ENCODE measurements at places on chromosomes 4 and X. TPM values are rescaled to one million over a fixed set of nuclear protein-coding genes. Genes with fewer than 3 reads are reported as not detected.

- no peak for DNase-seq
- no peak overlapping the region for H3K4me3 ChIP-seq
- H3K36me3 ChIP-seq = no peaks in the 10 kb centered on the region
- H3K27ac ChIP-seq = no peak overlapping the region
- peaks cover 3% of the 10 kb centered on the region for H3K4me1 ChIP-seq
Measured at GRCh38 chrX:17527135-17527701, 152.2 kb downstream of the NHS start.

GRCh38 chr4:88158489-88159228, at the start of gene ABCG2:
TSS of gene ABCG2 (minus strand) at chr4:88158639. CDS start at chr4:88139995, 18,644 bp downstream.
- peak; percentile 63 for DNase-seq
- H3K27me3 ChIP-seq = peaks cover 26% of the 10 kb centered on the region
- no peaks in the 10 kb centered on the region for H3K36me3 ChIP-seq
- peak within 1 kb of the TSS; percentile 63 for H3K27ac ChIP-seq
- H3K4me1 ChIP-seq = peaks cover 15% of the 10 kb centered on the region

The TMSB15C gene
- 4.6 TPM for total RNA-seq

The ANKRD50 gene
- total RNA-seq = 0.15 TPM

The AWAT1 gene
- not detected for total RNA-seq

- peaks cover 45% of the 10 kb centered on the region for H3K27me3 ChIP-seq
- H3K4me1 ChIP-seq = peaks cover 6% of the 10 kb centered on the region
- H3K36me3 ChIP-seq = no peaks in the 10 kb centered on the region
- no peak overlapping the region for H3K27ac ChIP-seq
- H3K4me3 ChIP-seq = no peak overlapping the region
Measured at GRCh38 chr4:17517664-17518063, 2.7 kb downstream of the CLRN2 start.

The RASSF6 gene
- total RNA-seq = not detected

The MAGEE2 gene
- not detected for total RNA-seq

DNA sequence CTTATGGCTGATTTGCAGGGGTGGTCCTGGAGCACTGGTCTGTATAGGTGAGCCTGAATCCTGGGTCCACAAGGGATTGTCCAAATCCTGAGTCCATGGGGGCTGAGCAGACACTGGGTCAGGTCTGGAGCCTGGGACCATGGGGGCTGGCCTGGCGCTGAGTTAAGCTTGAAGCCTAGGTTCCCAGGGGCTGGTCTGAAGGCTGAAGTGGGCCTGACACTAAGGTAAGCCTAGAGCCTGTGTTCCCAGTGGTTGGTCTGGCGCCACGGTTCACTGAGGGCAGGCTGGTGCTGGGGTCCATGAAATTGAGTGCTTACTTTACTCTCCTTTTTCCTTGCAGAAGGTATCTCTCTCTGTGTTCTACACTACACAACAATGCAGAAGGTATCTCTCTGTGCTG, 155.8 kb downstream of the RBM46 start:
- no peaks in the 10 kb centered on the region for H3K4me1 ChIP-seq
- no peak overlapping the region for H3K27ac ChIP-seq
- H3K4me3 ChIP-seq = no peak overlapping the region
- DNase-seq = no peak

GRCh38 chr4:40874901-40875300, 125.1 kb downstream of the NSUN7 start:
- no peaks in the 10 kb centered on the region for H3K36me3 ChIP-seq
- no peak overlapping the region for H3K4me3 ChIP-seq
- H3K4me1 ChIP-seq = no peaks in the 10 kb centered on the region
- DNase-seq = no peak

- H3K27me3 ChIP-seq = no peaks in the 10 kb centered on the region
- no peaks in the 10 kb centered on the region for H3K36me3 ChIP-seq
- no peak overlapping the region for H3K4me3 ChIP-seq
Measured at GRCh38 chr4:106707776-106708463, 328.2 kb downstream of the DKK2 start.

DNA sequence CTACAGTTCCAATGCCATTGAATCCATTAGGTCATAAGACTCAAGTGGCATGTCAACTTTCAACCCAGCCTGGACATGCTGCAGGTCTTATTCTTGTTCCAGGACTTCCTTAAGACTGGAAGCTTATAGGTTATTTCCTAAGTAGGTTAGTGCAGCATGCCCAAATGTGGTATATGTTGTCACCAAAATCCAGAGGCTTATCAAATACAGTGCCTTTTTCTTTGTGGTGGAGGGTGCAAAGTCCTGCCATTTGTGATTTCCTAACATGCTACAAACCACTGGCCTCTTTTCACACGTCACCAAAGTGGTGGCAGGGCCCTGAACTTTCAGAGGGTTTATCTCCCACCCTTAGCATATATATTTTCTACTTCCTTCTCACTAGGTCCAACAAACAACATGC, 9.7 kb upstream of the TMEM184C start:
- no peak overlapping the region for H3K4me3 ChIP-seq
- DNase-seq = no peak
- H3K36me3 ChIP-seq = no peaks in the 10 kb centered on the region

The GPRASP2 gene
- total RNA-seq = 0.15 TPM

DNA sequence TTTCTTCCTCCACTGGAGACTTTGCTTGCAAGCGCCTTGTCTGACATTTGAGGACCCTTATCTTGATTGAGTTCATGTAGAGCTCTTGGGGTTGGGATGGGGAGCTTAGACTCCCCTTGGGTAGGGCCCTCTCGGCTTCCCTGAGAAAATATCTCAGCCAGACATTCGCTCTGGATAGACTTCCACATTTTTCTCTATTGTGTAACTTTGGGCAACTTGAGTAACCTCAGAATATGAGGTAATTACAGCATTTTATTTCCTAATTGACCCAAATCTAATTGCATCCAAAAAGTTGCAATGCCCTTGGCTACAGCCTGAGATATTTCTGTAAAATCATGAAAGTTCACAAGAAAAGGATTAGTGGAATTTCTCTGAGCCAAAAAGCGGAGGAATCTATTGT, 102.8 kb upstream of the MXRA5 start:
- H3K4me1 ChIP-seq = no peaks in the 10 kb centered on the region
- no peak overlapping the region for H3K27ac ChIP-seq
- H3K36me3 ChIP-seq = no peaks in the 10 kb centered on the region
- no peak for DNase-seq

GRCh38 chrX:73126240-73126639, 46.9 kb upstream of the PABPC1L2A start:
- H3K4me1 ChIP-seq = no peaks in the 10 kb centered on the region
- H3K27ac ChIP-seq = no peak overlapping the region
- H3K27me3 ChIP-seq = peaks cover 2% of the 10 kb centered on the region
- no peak for DNase-seq
- H3K4me3 ChIP-seq = no peak overlapping the region

GRCh38 chrX:19718642-19719041, 168.8 kb downstream of the SH3KBP1 start:
- H3K27ac ChIP-seq = no peak overlapping the region
- DNase-seq = no peak
- peaks cover 7% of the 10 kb centered on the region for H3K36me3 ChIP-seq
- no peak overlapping the region for H3K4me3 ChIP-seq
- peaks cover 23% of the 10 kb centered on the region for H3K4me1 ChIP-seq

GRCh38 chrX:100356351-100356896, 53.6 kb downstream of the PCDH19 start:
- DNase-seq = no peak
- no peaks in the 10 kb centered on the region for H3K27me3 ChIP-seq
- H3K36me3 ChIP-seq = no peaks in the 10 kb centered on the region

- H3K36me3 ChIP-seq = peaks cover 71% of the 10 kb centered on the region
- H3K4me3 ChIP-seq = peak overlapping the region; percentile 32
- no peaks in the 10 kb centered on the region for H3K27me3 ChIP-seq
- H3K4me1 ChIP-seq = peaks cover 77% of the 10 kb centered on the region
Measured at GRCh38 chr4:82367438-82368097, 6.2 kb downstream of the HNRNPD start.

- H3K4me3 ChIP-seq = no peak overlapping the region
- H3K4me1 ChIP-seq = no peaks in the 10 kb centered on the region
- H3K27ac ChIP-seq = no peak overlapping the region
Measured at GRCh38 chr4:128357286-128357685, 69.7 kb upstream of the PGRMC2 start.

- H3K27ac ChIP-seq = no peak overlapping the region
- H3K36me3 ChIP-seq = no peaks in the 10 kb centered on the region
- no peaks in the 10 kb centered on the region for H3K4me1 ChIP-seq
- H3K27me3 ChIP-seq = no peaks in the 10 kb centered on the region
Measured at GRCh38 chr4:8128100-8128856, 30.3 kb downstream of the ABLIM2 start.

The USP38 gene
- 30.9 TPM for total RNA-seq

- H3K27me3 ChIP-seq = no peaks in the 10 kb centered on the region
- H3K4me1 ChIP-seq = peaks cover 4% of the 10 kb centered on the region
- DNase-seq = no peak
- no peak overlapping the region for H3K27ac ChIP-seq
- H3K4me3 ChIP-seq = no peak overlapping the region
Measured at GRCh38 chrX:41301438-41301824, 32.5 kb upstream of the DDX3X start.

The TRPC3 gene
- total RNA-seq = 0.84 TPM

The AIMP1 gene
- total RNA-seq = 53.9 TPM

The KLHL4 gene
- total RNA-seq = 0.23 TPM

The RIBC1 gene
- 1.1 TPM for total RNA-seq

GRCh38 chr4:139655116-139655515, 10.5 kb upstream of the MGST2 start:
- peaks cover 2% of the 10 kb centered on the region for H3K27me3 ChIP-seq
- H3K27ac ChIP-seq = no peak overlapping the region
- no peak overlapping the region for H3K4me3 ChIP-seq

The DUSP21 gene
- total RNA-seq = not detected

DNA sequence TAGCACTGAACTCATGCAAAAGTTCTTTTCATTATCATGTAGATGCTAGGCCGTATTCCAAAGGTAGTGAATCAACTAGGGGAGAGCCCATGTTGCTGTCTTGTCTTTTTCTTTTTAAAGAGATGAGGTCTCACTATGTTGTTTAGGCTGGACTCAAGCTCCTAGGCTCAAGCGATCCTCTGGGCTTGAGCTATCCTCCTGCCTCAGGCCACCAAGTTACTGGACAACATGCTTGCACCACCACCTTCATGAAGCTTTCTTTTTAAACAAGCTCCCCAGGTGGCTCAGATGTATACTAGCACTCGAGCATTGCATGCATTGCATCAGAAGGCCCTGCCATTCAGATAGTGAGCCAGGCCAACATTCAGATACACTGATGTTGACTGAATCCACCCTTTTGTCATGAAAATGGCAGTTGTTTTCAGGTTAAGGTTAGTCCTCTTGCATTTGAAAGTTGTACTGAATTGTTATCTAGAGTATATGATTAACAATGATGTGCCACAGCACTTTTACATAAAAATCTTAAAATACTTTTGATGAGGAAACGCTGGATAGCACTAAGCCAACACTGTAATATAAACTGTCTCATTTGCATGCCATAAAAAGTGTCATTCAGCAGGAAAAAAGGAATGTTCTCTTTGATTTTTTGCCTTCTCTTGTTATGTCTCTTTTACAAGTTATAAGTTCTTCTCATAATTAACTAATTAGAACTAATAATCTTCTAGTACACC, 76.7 kb downstream of the FNIP2 start:
- peaks cover 12% of the 10 kb centered on the region for H3K36me3 ChIP-seq
- no peaks in the 10 kb centered on the region for H3K27me3 ChIP-seq
- DNase-seq = no peak

DNA sequence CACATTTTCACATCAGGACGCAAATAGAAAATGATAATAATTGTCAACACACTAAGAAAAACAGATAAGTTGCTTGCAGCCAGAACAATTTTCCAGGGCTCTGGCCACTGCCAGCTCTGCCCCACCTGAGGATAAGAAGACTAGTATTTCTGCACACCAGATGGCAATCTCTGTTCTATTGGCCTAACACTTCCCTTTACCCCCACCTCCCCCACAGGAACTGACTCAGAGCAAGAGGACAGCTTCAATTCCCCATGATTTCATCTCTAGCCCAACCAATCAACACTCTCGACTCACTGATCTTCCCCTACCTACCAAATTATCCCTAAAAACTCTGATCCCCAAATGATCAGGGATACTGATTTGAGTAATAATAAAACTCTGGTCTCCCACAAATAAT, 164.0 kb downstream of the SMARCA1 start:
- H3K4me3 ChIP-seq = no peak overlapping the region
- H3K27me3 ChIP-seq = no peaks in the 10 kb centered on the region
- no peak for DNase-seq
- H3K36me3 ChIP-seq = no peaks in the 10 kb centered on the region
- H3K4me1 ChIP-seq = no peaks in the 10 kb centered on the region
- H3K27ac ChIP-seq = no peak overlapping the region

DNA sequence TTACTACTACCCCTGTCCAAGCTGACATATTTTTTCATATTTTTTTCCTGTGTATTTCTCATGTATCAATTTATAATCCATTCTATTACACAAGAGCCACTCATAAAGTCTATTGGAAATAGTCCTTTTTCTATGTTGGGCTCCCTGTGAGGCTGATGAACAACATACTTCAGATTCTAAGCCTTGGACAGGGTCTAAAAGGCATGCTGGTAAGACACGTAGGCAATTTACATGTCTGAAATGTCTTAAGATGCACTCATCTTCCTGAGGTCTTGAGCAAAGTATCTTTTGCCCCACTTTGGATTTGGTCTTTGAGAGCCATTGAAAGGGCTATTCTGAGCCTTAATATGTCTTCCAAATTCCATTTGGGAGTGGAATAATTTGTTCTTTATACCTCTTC, 31.8 kb downstream of the OCIAD1 start:
- peaks cover 21% of the 10 kb centered on the region for H3K36me3 ChIP-seq
- no peak overlapping the region for H3K4me3 ChIP-seq
- DNase-seq = no peak
- H3K4me1 ChIP-seq = peaks cover 3% of the 10 kb centered on the region
- no peak overlapping the region for H3K27ac ChIP-seq

- no peaks in the 10 kb centered on the region for H3K27me3 ChIP-seq
- H3K36me3 ChIP-seq = peaks cover 25% of the 10 kb centered on the region
- no peak for DNase-seq
- no peak overlapping the region for H3K4me3 ChIP-seq
Measured at GRCh38 chr4:101183666-101184373, 163.5 kb downstream of the PPP3CA start.

- no peaks in the 10 kb centered on the region for H3K36me3 ChIP-seq
- H3K4me3 ChIP-seq = no peak overlapping the region
- no peaks in the 10 kb centered on the region for H3K4me1 ChIP-seq
- no peak overlapping the region for H3K27ac ChIP-seq
Measured at GRCh38 chrX:71224098-71224708, 1.2 kb downstream of the GJB1 start.

The PWWP3B gene
- not detected for total RNA-seq

DNA sequence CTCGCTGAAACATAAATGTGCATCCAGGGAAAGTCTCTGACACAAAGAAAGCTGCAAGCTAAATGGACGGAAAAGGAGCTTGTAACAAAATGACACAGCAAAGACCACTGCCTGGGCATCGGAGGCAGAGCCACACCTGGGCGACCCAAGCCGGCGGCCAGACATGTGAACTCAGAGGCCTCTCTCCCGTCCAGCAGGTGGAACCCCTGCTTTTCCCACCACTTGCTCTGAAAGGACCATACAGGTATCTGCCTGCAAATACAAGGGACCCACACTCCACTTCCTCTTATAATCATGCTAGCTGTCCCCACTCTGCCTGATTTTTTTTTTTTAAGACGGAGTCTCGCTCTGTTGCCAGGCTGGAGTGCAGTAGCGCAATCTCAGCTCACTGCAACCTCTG, 12.0 kb downstream of the CPLX1 start:
- H3K4me1 ChIP-seq = no peaks in the 10 kb centered on the region
- no peak overlapping the region for H3K4me3 ChIP-seq
- no peak for DNase-seq
- H3K36me3 ChIP-seq = no peaks in the 10 kb centered on the region
- H3K27me3 ChIP-seq = peaks cover 47% of the 10 kb centered on the region
